ENCODE measurements at places on chromosomes 12 and 14.

GRCh38 chr14:75492832-75493591 lies 29.3 kb upstream of the BATF start:
- no peak for DNase-seq

- no peak for DNase-seq
Observed at GRCh38 chr14:20388159-20388558, 25.1 kb downstream of the TEP1 start.

DNA sequence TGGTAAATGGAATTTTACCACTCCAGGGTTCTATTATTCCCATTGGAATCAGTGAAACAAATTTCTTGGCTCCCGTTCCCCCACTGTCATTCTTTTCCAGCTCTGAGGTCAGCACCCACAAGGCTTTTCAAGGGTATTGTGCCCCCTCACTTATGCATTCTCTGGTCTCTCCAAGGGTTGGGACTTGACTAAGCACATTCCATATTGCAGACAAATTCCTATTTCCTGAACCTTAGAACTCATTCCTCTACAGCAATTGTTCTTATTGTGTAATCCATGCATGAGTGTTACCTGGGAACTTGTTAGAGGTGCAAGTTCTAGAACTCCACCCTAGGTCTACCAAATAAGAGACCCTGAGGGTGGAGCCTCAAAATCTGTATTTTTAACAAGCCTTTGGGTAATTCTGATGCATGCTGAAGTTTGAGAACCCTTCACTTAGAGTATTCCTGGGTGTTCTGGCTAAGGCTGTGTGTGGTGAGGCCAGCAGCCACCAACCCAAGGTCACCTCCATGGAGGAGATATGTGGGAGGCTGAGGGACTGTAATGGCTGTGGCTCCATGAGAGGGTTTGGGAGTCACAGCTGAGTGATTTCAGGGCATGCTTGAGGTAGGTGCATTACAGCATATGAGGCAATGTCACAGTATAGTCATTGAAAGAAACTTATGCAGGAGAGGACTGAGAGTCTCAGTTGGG lies 150.9 kb downstream of the TTC6 start:
- no peak for DNase-seq

- peak; percentile 38 for DNase-seq
Observed at GRCh38 chr14:70416338-70416724, 559 bp downstream of the SYNJ2BP start.

DNA sequence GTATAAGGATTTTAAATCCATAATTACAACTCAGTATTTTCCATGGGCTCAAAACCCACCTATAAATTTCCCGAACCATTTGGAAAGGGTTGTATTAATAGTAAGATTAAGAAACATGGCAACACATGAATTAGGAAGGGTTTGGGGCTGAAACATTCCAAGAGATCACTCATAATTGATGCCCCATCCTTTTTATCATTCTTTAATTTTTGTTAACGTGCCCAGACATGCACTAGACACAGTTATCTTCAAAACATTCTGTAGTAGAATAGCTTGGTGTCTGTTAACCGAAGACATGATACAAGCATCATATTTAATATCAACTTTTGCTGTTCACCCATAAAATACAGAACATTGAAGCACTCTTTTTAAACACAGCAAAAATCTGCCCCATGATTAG lies 106.8 kb upstream of the FRMD6 start:
- no peak for DNase-seq

DNA sequence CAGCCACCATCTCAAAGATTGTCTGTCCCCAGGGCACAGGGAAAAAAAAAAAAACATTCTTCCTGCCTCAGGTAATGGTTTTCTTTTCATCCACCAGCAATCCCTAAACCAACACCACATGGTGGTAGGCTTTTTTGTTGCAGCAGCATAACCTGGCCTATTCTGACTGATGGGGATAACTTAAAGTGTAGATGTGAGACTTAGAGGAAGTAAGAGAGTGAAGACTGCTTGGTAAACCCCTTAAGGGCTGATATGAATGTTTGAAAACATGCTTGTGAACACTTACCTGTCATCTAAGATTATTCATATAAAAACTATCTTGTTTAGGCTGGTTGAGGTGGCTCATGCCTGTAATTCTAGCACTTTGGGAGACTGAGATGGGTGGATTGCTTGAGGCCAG lies 130.2 kb upstream of the RAP1B start:
- no peak for DNase-seq

DNA sequence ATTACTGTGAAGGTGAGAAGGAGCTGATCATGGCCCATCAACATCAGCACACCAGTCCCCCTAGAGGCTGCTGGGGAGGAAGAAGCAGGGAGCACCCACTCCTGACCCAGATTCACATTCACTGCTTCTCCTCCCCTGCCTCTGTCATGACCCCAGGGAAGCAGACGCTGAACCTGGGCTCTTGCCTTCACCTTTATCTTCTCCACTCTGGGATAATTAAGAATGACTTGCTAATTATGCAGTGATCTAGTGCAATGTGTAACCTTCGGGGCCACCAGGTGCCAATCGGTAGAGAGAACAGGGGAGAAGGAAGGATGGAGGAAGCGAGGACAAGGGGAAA lies 44.4 kb upstream of the IQSEC3 start:
- no peak for DNase-seq

GRCh38 chr12:82299319-82300025 lies 58.7 kb downstream of the CCDC59 start:
- DNase-seq = no peak

Measured in NCI-H1694 treated with DMSO at 0.1 percent for 48 hours (cell line).